ENCODE measurements at places on chromosomes 3 and 15.

DNA sequence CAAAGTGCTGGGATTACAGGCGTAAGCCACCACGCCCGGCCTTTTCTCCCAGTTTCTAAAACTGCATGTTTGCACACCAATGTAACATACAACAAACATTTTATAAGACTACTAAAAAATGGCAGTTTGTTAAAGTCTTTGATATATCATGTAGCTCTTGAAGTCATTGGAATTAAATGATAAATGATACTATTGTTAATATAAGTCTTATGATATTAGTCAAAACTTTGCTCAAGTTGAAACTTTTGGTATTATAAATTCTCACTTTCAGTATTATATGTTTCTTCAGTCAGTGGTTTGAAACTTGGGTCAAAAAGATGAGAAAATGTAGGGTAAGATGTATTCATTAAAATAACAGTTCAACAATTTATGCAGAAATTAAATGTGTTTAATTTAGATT lies 117.6 kb upstream of the TBL1XR1 start:
- no peak for DNase-seq

- no peak for DNase-seq
These were observed 102.9 kb downstream of the CACNA1D start for GRCh38 chr3:53597136-53597915.

DNA sequence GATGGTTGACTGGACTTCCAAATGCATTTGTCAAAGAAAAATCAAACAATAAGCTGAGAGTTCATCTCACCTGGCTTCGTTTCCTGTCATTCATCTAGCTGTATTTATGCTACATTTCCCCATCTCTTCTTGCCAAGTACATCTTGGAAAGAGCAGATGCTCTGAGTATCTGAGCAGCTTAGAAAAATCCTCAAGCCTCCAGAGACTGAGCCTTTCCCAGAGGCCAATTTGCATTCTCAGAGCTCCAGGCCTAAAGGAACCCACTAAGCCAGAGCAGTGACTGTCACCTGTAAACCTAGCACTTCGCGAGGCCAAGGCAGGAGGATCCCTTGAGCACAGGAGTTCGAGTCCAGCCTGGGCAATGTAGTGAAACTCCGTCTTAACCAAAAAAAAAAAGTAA lies 100.5 kb downstream of the XXYLT1 start:
- DNase-seq: no peak

DNA sequence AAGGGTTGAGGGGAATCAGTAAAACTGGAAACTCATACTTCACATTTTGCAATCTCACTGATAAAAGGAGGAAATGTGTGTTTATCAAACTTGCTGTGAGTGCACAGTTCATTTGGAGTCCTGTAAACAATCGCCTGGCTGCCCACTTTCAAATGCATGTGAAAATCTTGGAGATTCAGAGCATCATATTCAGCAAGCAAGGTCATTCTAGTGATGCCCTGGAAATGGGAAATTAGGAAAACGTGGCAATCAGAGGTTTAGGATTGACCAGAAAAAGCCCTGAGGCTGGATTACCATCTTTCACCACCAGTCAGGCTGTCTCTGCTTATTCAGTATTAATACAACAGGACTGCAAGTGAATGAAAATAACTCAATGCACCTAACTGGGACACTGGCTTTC lies 23.9 kb downstream of the DPH6 start:
- DNase-seq: no peak

DNA sequence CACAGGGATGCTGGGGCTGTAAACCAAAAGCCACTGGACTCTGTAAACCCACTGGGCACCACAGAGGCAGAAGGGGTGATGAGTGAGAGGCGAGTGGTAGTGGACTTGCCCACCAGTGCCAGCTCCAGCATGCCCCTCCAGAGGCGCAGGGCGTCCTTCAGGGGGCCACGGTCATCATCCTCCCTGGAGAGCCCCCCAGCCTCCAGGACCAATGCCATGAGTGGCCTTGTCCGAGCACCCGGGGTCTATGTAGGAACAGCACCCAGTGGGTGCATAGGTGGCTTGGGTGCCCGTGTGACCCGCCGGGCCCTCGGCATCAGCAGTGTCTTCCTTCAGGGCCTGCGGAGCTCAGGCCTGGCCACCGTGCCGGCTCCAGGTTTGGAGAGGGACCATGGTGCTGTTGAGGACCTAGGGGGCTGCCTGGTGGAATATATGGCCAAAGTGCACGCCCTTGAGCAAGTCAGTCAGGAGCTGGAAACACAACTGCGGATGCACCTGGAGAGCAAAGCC lies at the start of gene BFSP2:
BFSP2 (plus strand) TSS at position 51 of the 510 bp plus-strand sequence; CDS start at position 79, 28 bp downstream.
- no peak for DNase-seq

DNA sequence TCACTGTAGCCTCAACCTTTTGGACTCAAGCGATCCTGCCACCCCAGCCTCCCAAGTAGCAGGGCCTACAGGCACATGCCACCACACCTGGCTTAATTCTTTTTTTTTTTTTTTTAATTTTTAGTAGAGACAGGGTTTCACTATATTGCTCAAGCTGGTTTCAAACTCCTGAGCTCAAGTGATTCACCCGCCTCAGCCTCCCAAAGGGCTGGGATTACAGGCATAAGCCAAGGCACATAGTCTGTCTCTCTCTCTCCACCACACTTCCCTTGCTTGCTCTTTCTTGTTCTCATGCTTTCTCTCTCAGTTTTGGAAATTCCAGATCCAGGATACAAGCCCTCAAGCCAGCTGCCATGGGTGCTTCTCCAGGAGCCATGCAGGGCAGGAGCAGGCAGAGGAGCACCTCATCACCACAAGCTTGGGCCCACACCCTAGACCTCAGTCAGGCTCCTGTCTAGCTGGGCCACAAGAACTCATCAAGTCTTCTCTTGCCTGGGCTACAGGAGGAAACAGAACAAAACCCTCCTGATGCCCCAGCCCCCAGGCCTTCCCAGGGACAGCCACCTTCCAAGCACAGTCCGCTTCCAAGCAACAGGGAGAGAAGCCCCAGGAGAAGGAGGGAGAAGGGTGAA lies 145.3 kb upstream of the LPP start:
- no peak for DNase-seq

- peak; percentile 23 for DNase-seq
These were observed 9.4 kb downstream of the SLC51B start for GRCh38 chr15:65054333-65055200.

- DNase-seq: no peak
These were observed 83.7 kb downstream of the VGLL4 start for GRCh38 chr3:11559816-11560633.

DNA sequence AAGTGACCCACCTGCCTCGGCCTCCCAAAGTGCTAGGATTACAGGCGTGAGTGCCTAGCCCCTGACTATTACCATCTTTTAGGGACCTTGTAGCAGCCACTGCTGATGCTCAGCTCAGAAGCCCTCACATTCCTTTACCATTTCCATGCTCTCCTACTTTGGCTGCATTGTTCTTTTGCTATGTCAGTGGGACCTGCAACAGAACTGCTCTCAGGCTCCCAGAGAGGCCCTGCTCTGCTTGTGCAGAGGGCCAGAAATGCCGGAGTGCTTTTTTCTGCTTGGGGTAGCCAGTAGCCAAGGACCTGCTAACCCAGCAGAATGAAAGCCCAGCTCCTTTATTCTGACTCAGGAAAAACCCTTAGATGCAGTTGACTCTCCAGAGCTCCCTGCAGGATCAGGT lies 18.3 kb upstream of the PROK2 start:
- DNase-seq: no peak

DNA sequence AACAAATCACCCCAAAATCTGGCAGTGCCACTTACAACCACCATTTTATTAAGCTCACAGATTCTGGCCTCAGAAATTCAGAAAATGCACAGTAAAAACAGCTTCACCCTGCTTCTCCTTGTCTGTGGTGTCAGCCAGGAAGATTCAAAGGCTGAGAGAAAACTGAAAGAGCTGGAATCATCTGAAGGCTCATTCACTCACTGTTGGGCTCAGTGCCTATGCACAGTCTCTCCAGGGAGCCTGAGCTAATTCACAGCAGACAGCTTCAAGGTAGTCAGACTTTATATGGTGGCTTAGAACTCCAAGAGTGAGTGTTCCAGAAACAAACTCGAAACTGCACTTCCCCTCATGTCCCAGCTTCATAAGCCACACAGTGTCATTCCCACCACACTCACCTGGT lies 16.5 kb upstream of the PLOD2 start:
- DNase-seq: no peak
